ENCODE measurements at places on chromosomes 12 and 14.

GRCh38 chr12:84507956-84508850, 404.4 kb downstream of the SLC6A15 start:
- DNase-seq: peak; percentile 26

- no peak for DNase-seq
Measured at GRCh38 chr14:32197919-32198318, 3.9 kb upstream of the RNU6-7 start.

- peak; percentile 61 for DNase-seq
Measured at GRCh38 chr12:3275171-3276041, 198.2 kb downstream of the TSPAN9 start.

- no peak for DNase-seq
Measured at GRCh38 chr14:50766338-50766886, 64.5 kb downstream of the NIN start.

- no peak for DNase-seq
Measured at GRCh38 chr14:61461808-61462275, 140.5 kb downstream of the PRKCH start.

DNA sequence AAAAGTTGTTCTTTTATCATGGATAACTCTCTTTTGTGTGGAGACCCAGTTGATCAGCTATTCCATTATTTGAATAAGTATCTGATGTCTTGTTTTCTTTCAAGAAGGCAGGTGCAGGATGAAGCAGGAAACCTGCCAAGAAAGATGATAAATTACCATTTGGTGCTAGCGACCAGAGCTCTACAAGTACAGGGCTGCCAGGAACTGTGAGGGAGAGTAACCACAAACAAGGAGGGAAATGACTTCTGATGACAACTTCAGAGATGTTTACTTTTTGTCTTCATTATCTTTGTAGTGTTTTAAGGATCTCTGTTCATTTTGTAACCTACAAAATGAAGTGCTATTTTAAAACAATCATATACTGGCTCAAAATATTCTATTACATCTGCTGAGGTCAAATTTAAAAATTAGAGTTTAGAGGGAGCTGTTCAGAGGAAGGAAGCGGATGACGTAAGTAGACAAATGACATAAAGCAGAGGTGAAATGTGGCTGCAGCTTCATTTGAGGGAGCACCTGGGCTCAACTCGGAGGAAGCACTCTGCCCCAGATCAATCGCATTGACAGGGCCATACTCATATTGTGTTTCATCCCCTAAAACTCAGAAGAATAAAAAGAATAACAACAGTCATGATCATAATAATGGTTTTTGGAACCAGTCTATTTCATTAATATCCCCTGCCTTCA, 226.8 kb downstream of the C12orf42 start:
- no peak for DNase-seq

DNA sequence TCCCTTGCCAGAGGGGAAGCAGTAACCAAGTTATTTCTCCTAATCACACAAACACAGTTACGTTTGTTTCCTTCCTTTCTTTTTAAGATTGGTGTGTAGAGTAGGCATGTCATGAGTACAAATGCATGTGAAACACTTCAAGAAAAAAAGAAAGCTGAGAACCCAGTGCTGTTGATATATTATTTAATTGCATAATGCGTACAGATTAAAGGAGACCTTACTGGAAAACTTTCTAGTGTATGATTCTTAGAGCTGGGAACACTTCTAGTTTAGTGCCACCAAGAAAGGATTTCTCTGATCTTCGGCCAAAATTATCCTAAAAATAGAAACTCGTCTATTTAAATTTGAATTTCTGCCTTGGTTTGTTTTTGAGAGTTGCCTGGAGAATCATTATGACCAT, 365.5 kb downstream of the CCDC91 start:
- DNase-seq: no peak

DNA sequence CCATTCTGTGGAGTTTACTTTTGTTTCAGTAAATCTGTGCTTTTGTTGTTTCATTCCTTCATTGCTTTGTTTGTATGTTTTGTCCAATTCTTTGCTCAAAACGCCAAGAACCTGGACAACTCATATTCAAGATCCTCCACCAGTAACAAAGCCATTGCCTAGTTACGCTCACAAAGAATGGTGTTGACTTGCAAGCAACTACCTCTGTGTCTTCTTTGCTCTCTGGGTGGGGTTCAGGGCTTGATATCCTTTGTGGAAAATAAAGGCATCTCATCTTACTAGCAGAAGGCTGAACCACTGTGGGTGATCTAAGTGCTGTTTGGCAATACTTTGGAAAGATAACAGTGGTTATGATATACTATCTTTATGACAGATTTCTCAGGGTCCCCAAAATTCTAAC, 233.4 kb upstream of the ABCD2 start:
- DNase-seq: no peak

DNA sequence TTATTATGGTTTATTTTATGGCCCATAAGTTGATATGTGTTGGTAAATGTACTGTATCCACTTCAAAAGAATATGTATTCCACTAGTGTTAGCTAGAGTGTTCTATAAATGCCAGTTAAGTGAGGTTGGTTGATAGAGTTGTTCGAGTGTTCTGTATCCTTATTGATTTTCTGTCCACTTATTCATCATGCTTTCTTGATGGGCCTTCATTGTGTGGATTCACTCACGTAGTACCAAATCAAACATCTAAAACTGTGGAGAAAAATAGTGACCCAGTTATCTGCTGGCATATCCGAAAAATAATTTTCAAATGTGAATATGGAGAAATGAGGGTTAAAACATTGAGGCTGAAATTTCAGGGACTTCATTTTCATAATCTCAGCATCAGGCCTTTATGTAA, 230.4 kb downstream of the TRHDE start:
- no peak for DNase-seq

GRCh38 chr14:92460916-92461579, 52.5 kb upstream of the RIN3 start:
- DNase-seq: no peak

DNA sequence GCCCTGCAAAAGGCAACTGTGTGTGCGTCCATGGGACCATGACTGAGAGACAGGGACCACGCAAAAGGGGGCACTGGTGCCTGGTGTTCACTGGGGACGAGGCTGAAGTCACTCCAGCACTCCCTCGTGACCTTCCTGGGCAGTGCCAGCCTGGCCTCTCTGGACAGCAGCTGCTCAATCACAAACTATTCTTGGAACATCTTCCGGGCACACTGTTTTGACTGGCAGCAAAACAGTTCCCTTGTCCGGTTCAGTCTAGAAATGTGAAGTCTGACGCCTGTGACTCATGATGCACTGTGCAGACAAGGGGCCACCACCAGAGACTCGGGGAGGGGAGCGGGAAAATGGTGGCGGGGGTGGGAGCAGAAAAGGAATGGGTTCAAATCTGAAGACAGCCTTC, 20.8 kb downstream of the SNRNP35 start:
- DNase-seq: no peak

GRCh38 chr14:24659916-24660570, 26.1 kb upstream of the GZMB start:
- no peak for DNase-seq

- DNase-seq: no peak
Measured at GRCh38 chr14:92892589-92892988, 30.4 kb upstream of the CHGA start.

- DNase-seq: peak; percentile 11
Measured at GRCh38 chr12:125222876-125223275, 157.6 kb downstream of the AACS start.

- DNase-seq: no peak
Measured at GRCh38 chr12:66296176-66296683, 6.1 kb upstream of the HELB start.

DNA sequence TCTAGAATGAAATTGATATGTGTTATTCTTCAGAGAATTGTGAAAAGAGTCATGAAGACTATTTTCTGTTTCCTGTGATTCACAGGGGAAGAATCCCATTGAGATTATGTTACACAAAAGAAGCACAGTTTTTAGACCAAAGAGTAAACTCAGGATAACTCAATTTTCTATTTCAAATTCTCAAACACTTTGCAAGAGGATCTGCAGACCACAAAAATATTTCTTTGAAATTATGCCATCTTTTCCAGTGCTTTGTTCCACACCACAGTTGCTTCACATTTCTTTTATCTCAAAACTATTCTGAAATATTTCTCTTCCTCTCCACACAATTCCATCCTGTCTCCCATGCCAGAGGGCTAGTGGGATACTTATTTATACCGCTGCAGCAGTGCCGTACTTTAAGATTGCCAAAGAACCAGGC, 188.9 kb upstream of the FOXG1 start:
- DNase-seq: no peak

DNA sequence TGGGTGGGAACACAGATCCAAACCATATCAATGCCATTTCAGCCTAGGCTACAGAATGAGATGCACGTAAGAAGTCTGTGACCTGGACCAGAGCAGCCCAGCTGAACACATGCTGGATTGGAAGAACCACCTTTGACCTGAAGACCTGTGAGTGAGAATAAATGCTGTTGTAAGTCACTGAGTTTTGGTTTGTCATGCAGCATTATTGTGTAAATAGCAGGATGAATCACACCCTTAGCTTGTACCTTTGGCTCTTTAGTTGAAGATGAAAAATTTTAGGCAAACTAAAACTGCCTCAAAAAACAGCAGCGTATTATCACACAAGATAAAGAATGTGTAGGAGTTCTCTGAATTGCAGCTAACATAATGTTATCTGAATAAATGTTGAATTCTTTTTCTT, 199.4 kb upstream of the LRIG3 start:
- no peak for DNase-seq

DNA sequence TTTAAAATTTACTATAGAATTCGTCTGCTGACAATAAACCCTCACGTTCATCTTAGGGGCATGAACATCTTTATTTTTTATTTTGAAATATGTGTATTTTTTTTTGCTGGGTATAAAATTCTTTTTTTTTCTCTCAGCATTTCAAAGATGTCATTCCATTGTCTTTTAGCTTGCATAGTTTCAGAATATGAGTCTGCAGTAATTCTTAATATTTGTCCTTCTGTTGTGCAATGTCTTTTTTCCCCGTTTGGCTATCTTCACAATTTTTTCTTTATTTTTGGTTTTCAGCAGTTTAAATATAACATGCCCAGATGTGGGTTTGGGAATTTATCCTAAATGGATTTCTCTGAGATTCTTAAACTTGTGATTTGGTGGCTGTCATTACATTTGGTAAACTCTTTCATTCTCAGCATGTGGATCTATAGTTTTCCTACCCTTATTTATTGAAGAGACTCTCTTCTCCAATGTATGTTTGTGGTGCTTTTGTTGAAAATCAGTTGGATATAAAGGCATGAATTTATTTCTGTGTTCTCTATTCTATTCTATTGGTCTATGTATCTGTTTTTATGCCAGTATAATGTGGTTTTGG, 37.8 kb upstream of the PLBD1 start:
- DNase-seq: no peak

GRCh38 chr12:4566474-4566873, 4.5 kb downstream of the DYRK4 start:
- DNase-seq: no peak

DNA sequence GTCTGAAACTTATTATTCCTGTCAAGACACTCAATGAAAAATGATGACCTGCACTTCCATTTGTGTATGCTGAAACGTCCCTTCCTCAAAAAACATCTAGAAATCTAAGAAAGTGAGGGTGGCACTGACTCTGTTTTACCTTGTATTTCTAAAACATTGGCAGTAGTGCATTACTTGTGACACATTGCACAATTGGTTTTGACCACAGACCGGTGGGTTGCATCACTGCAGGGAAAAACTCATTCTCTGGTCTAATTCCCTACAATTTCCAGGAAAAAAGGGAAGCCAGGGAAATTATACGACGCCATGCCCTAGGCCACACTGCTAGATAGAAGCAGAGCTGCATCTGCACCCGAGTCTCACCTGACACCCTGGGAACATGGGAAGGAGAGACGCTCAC, 156.7 kb downstream of the NTF3 start:
- DNase-seq: no peak

GRCh38 chr14:100994082-100994481, 90.6 kb upstream of the RTL1 start:
- no peak for DNase-seq

DNA sequence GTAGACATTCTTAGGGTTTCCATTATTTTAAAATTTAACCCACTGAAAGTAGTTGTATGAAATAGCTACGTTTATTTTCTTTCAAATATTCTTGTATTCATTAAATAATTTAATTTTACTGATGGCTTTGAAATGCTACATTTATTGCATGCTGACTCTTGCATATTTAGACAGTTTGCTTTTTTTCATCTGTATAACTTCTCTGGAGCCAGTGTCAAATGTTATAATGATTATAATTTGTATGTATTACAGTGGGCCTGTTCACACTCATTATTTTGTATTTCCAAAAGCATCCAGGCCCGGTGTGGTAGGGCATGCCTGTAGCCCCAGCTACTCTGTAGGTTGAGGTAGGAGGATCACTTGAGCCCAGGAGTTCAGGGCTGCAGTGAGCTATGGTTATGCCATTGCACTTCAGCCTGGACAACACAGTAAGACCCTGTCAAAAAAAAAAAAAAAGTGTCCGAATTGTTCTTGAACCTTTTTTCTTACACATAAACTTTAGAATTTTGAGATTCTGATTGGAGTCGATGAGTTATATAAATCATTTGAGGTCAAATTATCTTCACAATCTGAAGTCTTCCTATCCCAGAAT, 905 bp downstream of the ZNF84 start:
- DNase-seq: no peak

DNA sequence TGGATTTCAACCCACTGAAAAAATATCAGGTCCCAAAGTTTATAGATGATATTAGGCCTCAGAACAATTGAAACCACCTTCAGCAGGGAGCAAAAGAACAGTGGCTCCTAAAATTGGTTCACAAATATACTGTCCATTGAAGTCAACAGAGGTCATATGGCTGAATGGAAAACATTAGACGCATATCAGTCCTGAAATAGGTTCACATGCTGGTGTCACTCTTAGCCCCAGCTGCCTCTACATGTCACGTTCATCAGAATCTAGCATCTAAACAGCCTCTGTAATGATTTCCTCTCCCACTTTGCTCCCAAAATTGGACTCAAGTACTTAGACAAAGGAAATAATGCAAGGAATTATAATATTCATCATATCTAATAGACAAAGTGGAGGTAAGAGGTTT, 8.7 kb downstream of the FLRT2 start:
- DNase-seq: no peak

- DNase-seq: no peak
Measured at GRCh38 chr12:64951944-64952343, 127.5 kb downstream of the TBC1D30 start.

DNA sequence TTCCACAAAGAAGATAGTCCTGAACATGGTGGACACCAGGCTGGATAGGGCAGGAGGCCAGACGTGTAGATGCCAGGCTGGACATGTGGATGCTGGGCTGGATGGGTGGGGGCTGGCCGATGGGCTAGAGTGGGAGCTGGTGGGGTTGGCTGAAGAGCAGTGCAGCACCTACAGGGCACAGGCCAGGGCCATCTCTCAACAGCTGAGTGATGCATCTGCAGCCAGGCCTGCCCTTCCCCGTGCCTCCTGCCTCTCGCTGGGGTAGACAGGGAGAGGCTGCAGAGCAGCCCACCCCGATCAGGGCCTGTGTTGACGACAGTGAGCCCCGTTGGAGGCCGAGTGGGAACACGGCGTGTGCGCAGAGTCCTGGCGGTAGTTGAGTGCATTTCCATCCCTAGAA, 39.3 kb downstream of the EP400 start:
- DNase-seq: no peak

- DNase-seq: peak; percentile 2
Measured at GRCh38 chr12:64273527-64274403, 51.7 kb upstream of the KICS2 start.
